ENCODE measurements at places on chromosomes 1 and 21.

- no peak for DNase-seq
These were observed 112.5 kb upstream of the F3 start for GRCh38 chr1:94654031-94654430.

- no peak for DNase-seq
These were observed 21.9 kb downstream of the MAP7D1 start for GRCh38 chr1:36177589-36178431.

DNA sequence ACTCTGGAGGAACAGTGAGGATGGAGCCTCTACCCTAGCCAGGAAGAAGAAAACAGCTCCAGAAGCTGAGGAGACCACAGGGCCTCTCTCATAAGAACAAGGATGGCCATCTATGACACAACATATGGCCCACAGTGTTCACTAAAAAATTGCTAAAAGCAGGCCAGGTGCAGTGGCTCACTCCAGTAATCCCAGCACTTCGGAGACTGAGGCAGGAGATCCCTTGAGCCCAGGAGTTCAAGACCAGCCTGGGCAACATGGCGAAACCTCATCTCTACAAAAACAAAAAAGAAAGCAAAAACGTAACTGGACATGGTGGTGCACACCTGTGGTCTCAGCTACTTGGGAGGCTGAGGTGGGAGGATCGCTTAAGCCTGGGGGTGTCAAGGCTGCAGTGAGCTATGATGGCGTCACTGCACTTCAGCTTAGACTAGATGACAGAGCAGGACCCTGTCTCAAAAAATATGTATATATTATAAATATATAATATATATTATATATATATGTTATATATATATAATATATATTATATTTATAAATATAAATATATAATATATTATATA lies 103.1 kb downstream of the TOMM20 start:
- DNase-seq, result no peak

GRCh38 chr1:54497338-54497737 lies 50.7 kb upstream of the ACOT11 start:
- no peak for DNase-seq

DNA sequence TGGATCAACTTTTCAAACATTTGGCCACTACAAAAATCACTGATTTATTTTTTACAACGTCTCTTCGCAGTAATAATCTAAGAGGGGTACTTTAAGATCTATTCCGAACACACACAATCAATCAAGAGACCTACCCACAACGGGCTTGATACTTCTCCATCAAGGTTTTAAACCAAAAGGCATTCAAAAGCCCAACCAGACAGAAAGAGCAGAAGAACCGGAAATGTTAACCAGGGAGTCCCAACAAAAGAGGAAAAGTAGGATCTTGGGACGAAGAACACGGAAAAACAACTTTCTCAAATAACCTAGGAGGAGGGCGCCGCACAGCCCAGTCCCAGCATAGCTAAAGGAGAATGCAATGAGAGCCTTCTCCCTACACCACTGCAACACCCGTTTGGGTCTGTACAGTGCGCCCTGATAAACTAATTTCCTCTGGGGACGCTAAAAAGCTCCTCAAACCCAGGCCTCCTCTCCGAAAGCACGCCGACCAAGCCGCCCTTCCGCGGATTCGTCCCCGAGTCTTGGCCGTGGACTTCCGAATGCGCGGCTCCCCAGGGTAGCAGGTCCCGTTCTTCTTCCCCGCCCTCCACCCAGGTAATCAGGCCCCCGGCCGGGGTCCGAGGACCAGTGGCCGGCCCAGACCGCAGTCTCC lies 623 bp downstream of the RPL22 start:
- no peak for DNase-seq

DNA sequence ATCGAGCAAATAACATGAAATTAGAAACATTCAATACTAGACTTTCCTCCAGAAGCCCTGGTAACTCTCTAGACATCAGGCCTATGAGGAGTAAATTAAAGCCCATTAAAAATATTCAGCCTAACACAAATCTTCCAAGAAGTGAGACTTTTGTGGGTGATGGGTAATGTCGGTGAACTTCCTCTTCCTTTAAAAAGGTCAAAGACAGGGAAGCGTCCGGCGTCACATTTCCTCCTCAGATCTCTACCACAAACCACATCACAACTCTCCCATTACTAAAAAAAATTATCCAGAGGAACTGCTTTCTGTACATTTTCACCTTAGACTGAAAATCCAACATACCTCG lies 1.4 kb downstream of the EIF4G3 start:
- no peak for DNase-seq

DNA sequence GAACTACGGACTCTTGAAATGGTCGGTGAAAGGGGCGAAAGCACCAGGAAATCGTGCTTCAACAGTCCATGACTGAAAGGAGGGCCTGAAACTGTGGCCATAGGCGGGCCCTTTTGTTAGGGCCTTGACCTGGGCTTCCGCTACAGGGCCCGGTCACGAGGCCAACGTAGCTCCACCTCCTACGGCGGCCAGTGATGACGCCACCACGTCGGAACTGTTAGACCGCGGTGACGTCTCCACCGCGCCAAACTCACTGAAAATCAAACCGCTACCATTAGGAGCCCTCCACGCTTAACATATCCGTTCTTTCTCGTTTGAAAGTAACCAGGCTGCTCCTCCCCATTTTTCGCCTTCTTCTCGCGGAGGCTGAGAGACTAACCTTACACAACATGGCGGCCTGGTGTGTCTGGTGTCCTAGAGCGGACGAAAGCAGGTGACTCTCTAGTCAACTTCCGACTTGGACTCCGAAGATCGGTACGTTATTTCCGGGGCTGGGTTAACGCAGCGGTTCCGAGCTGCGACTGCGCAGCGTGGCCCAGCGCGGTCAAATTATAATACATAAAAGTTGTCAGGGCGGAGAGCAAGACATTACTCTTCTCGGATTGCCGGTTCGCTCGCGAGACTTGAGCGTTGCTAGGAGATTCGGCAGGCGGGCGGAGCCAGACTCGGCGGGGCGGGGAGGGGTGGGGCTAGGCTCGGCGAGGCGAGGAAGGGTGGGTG lies 371 bp upstream of the CACYBP start:
- peak; percentile 94 for DNase-seq

DNA sequence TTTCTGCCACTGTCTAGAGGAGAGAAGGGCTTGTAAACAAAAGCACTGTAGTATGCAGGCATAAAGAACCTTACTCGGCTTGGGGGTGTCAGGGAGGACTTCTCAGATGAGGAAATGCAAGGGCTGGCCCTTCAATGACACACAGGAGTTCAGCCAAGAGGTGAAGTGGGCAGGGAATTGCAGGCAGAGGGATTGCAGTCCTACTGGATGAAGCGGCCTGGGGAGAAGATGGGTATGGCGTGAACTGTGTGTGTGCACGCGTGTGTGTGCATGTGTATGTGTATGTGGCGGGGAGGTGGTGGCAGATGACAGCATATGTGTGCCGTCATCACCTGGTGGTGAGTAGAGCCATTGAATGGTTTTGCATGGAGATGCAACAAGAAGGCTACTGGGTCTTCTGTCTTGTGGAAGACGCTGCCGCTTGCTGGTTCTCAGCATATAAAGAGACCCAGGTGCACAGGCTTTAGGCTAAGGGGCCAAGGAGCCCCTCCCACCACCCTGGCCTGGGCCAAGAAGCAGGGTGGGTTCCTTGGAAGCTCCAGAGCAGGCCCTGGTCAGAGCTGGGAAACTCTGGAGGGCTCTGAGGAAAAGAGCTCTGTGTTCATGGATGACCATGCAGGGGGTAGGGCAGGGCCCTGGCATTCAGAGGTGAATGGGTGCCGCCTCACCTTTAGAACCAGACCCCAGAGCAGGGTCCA lies 4.1 kb upstream of the EPS8L3 start:
- no peak for DNase-seq

DNA sequence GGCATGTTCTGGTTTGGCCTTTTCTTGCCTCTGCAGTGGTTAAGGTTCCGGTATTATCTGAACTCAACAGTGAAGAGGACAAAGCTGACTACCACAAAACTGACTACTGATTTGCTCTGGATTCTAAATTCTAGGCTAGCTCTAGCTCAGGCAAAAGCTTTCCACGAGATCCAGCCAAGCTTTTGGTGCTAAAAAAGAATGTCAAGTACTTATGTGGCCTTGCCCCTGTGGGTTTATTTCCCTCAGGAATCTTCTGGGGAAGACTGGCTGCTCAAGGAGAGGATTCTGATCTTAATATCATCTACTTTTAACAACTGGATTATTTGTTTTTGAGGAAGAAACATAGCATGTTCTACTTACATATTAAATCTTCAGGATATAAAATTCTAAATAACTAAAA lies 26.1 kb upstream of the MTMR11 start:
- no peak for DNase-seq

DNA sequence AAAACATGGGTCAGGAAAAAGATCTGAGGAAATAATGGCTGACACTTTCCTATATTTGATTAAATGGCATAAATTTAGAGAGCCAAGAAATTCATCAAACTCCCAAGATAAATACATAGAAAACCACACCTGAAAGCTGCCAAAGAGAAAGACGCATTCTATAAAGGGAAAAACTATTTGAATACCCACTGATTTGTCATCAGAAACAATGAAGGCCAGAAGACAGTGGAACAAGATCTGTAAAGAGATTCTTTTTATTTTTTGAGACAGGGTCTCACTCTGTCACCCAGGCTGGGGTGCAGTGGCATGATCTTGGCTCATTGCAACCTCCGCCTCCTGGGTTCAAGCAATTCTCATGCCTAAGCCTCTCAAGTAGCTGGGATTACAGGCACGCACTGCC lies 17.4 kb downstream of the SDE2 start:
- no peak for DNase-seq
